ENCODE measurements at places on chromosomes 1 and 21.

DNA sequence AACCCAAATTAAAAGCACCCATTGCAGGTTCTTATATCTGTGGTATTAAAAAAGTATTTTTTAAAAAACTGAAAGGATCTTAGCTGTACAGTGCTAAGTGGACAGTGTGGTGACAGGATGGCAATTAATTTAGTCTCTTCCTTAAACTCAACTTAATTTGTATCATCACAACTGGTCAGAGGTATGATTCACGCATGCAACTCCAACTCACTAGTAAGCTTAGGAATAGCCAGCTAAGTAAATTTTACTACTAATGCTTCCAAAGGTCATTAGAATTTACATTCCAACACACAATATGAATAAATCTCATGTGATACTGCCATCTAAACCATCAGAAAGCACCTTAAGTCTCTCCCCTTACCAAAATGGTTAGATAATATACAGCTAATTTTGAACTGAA is 35.4 kb downstream of the ENAH start:
- DNase-seq = no peak

GRCh38 chr1:221672239-221672645 is 69.6 kb downstream of the DUSP10 start:
- no peak for DNase-seq

DNA sequence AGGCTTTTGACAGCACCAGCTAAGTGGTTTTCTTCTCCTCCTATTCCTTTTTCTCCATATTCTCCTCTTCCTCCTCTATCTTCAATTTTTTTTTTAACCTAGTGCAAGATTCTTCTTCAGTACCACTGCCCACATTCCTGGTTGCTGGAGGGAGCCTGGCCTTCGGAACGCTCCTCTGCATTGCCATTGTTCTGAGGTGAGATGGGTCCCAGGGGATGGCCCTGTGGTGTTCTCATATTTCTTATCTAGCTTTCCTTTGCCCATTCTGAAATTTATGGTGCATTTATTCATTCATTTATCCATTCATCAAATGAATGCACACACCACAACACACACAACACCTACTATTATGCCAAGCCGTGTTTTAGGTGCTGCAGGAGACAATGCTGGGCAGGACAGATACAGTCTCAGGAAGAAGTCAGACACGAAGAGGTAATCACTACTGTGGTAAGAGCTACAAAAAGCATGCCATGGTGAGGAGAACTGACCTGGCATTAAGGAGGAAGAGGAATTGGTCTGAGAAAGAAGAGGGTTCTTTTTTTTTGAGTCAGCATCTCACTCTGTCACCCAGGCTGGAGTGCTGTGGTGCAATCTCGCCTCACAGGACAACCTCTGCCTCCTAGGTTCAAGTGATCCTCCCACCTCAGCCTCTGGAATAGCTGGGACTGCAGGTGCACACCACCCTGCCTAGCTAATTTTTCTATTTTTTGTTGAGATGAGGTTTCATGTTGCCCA is 47.5 kb upstream of the TDRD10 start:
- no peak for DNase-seq

- DNase-seq = no peak
These were observed 36.0 kb downstream of the SEC16B start for GRCh38 chr1:177933881-177934280.

- DNase-seq = peak; percentile 18
These were observed 25.6 kb upstream of the IER5 start for GRCh38 chr1:181062836-181063428.

DNA sequence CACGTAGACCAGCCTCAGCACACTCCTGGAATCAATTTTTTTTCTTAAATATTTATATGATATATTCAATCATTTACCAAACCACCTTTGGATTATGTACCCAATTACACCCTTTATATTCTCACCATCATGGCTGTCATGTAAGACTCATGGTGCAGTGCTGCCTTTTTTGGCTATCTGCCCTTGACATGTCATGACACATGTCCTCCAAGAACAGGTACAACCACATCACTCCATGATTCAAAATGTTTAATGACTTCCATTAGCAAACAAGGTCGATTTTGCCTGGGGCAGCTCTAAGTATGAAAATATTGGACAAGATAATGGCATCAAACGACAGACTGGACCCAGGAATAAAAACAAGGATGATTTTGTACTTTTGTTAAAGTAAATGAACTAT is 861.1 kb upstream of the ADAMTS5 start:
- no peak for DNase-seq

DNA sequence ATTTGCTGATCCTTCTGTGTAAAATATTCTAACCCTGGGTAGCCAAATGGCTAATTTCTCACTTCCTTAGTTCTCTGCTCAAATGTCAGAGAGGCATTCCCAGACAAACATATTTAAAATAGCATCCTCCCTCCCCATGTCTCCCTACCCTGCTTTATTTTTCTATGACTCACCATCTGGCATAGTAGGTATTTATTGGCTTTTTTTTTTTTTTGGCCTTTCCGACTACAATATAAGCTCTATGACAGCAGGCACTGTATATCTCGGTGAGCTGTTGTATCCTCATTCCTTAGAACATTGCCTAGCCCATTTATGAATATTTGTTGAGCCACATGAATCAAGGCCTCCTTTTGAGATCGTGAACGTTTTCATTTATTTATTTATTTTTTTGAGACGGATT is 1.5 kb upstream of the NEK7 start:
- no peak for DNase-seq

Measured in naive B cell (primary cell).